Thyroid gland (tissue), 4 donors: ENCODE measurements at places on chromosomes 1 and 21. TPM values are rescaled to one million over a fixed set of nuclear protein-coding genes. Genes with fewer than 3 reads are reported as not detected.

The APCS gene
- not detected for total RNA-seq

The RGS8 gene
- 4.0 TPM for total RNA-seq

GRCh38 chr1:77459881-77460280 is 178.1 kb downstream of the AK5 start:
- no peak overlapping the region for H3K4me3 ChIP-seq
- H3K36me3 ChIP-seq, result no peaks in the 10 kb centered on the region
- H3K27me3 ChIP-seq, result no peaks in the 10 kb centered on the region
- no peaks in the 10 kb centered on the region for H3K4me1 ChIP-seq

DNA sequence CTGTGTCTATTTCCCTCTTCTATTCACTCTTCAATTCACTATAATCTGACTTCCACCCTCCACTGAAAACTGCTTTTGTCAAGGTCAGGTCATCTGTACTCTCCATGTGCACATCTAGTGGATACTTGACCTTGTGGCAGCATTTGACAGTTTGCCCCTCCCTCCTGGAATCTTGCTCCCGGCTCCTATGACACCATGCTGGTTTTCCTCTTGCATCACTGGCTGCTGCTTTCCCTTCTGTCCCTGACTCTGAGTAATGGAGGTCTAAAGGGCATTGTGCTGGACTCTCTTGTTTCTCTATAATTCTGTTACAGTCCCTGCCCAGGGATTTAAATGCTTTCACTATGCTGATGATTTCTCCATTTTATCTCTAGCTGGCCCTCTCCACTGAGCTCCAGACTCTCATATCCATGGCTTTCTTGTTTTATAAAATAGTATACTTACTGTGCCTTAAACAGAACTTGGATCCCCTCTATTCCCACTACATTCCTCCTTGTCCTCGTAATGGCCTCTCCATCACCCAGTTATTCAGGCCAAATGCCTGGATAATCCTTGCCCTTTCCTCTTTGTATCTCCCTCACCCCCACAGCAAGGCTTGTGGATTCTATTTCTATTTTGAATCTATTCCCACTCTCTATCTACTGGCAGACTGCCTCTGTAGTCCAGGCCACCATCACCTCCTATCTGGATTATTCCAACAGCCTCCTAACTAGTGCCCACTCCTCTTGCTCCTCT is 36.8 kb upstream of the PODN start:
- H3K27ac ChIP-seq, result no peak overlapping the region
- H3K36me3 ChIP-seq, result peaks cover 7% of the 10 kb centered on the region
- no peaks in the 10 kb centered on the region for H3K4me1 ChIP-seq
- H3K27me3 ChIP-seq, result no peaks in the 10 kb centered on the region

The FABP3 gene
- 6.6 TPM for total RNA-seq

- no peaks in the 10 kb centered on the region for H3K36me3 ChIP-seq
- no peak for DNase-seq
- H3K27ac ChIP-seq, result no peak overlapping the region
- no peak overlapping the region for H3K4me3 ChIP-seq
Measured at GRCh38 chr1:88911161-88911560, 19.8 kb upstream of the GTF2B start.

The UAP1 gene
- 39.2 TPM for total RNA-seq

- no peaks in the 10 kb centered on the region for H3K27me3 ChIP-seq
- H3K36me3 ChIP-seq, result no peaks in the 10 kb centered on the region
- H3K4me3 ChIP-seq, result no peak overlapping the region
- no peak overlapping the region for H3K27ac ChIP-seq
- H3K4me1 ChIP-seq, result peaks cover 10% of the 10 kb centered on the region
Measured at GRCh38 chr1:87451229-87451920, 122.7 kb downstream of the LMO4 start.

DNA sequence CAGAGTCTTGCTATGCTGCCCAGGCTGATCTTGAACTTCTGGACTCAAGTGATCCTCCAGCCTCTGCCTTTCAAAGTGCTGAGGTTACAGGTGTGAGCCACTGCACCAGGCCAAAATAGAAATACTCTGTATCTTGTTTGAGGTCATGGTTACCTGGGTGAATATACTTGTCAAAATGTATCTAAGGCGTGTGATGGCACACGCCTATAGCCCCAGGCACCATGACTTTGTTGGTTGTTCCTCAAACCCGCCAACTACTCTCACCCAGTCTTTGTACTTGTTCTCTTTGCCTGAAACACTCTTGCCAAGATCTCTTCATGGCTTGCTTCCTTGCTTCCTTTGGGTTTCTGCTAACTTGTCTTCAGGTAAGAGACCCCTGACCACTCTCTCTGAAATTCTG is 38.0 kb upstream of the RGS5 start:
- no peaks in the 10 kb centered on the region for H3K36me3 ChIP-seq
- H3K27ac ChIP-seq, result no peak overlapping the region
- no peak overlapping the region for H3K4me3 ChIP-seq
- DNase-seq, result no peak
- no peaks in the 10 kb centered on the region for H3K27me3 ChIP-seq

GRCh38 chr1:240414237-240414636 is 197.7 kb downstream of the GREM2 start:
- no peaks in the 10 kb centered on the region for H3K4me1 ChIP-seq
- H3K4me3 ChIP-seq, result no peak overlapping the region
- no peak for DNase-seq
- no peaks in the 10 kb centered on the region for H3K27me3 ChIP-seq
- H3K36me3 ChIP-seq, result no peaks in the 10 kb centered on the region

The UBE2Q1 gene
- 28.9 TPM for total RNA-seq

GRCh38 chr21:41879190-41879998 is at the start of gene PRDM15:
Gene PRDM15 (minus strand): TSS chr21:41879344. CDS start chr21:41860363, 18,981 bp downstream.
- peak; percentile 82 for DNase-seq
- peak within 1 kb of the TSS; percentile 70 for H3K4me3 ChIP-seq
- H3K27ac ChIP-seq, result peak within 1 kb of the TSS; percentile 73
- H3K36me3 ChIP-seq, result no peaks in the 10 kb centered on the region
- peaks cover 6% of the 10 kb centered on the region for H3K4me1 ChIP-seq

The HCRTR1 gene
- total RNA-seq, result 0.40 TPM

The ZBED6 gene
- total RNA-seq, result 32.1 TPM

- H3K27me3 ChIP-seq, result no peaks in the 10 kb centered on the region
- H3K4me3 ChIP-seq, result no peak overlapping the region
- H3K4me1 ChIP-seq, result no peaks in the 10 kb centered on the region
- DNase-seq, result no peak
Measured at GRCh38 chr1:29749024-29749945, 513.0 kb downstream of the PTPRU start.

DNA sequence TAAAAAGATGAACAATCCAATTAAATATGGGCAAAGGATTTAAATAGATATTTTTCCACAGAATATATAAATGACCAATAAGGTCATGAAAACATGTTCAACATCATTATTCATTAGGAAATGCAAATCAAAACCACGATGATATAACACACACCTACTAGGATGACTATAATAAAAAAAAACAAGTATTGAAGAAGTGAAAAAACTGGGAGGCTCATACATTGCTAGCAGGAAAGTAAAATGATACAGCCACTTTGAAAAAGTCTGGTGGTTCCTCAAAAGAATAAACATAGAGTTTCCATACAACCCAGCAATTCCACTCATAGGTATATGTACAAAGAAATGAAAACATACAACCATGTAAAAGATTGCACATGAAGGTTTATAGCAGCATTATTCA is 75.7 kb upstream of the RAB4A start:
- DNase-seq, result no peak
- H3K27me3 ChIP-seq, result no peaks in the 10 kb centered on the region
- H3K36me3 ChIP-seq, result no peaks in the 10 kb centered on the region
- H3K4me3 ChIP-seq, result no peak overlapping the region
- H3K27ac ChIP-seq, result no peak overlapping the region
